Activated naive CD4-positive, alpha-beta T cell treated with anti-CD3 and anti-CD28 coated beads, Interleukin-2, amount 50 U/mL, for 16 hours (primary cell): ENCODE measurements at places on chromosomes 2 and 18.
A peak's percentile ranks its signal among the peaks of the same experiment; 100 is the strongest.

DNA sequence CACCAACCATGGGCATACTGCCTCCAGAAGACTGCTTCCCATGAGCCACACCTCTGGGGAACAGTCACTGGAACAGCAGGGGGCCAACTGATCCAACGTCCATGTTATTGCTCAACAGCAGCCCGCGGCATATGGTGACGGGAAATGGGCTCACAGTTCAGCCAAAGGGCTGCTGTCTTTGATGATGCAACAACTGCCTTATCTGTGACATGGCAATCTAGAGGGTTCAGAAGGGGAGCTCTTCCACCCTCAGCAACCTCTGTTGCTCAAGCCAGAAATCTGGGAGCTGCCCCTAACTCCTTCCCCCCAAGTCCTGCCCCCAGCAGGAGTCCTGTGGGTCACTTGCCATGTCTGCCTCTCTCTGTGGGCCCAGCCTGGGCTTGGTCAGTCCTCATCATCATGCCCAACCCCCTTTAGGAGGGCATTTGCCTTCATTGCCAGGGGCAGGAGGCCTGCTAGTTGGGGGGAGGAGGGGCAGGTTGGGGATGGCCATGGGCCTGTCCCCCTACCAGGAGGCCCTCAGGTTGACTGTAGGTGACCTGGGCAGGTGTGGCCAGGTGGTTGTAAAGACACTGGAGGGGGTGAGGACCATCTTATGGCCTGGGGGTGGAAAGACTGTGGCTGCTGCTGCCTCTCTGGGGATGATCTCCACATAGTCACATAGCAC is 212.9 kb downstream of the CYP26B1 start:
- DNase-seq, result no peak

GRCh38 chr2:227724394-227725039 is at the start of gene SCYGR6:
SCYGR6 (minus strand) TSS chr2:227724757; CDS start chr2:227724757, 0 bp downstream.
- DNase-seq, result no peak

DNA sequence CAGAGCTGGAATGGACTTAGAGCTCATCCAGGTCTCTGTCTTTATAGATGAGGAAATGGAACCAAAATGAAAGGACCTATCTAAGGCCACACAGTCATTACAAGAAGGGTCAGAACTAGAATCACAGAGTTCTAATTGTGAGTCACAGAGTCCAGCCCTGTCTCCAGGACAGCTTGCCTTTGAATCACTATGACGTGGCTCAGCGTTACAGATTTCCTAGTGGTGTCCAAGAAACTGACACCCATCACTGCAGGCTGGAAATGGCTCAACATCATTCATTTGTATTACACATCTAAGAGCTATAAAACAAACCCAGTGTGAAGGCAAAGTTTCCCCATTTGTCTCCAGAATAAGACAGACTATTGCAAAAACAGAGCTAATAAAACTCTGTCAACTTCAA is 164.3 kb upstream of the SIX2 start:
- DNase-seq, result no peak

DNA sequence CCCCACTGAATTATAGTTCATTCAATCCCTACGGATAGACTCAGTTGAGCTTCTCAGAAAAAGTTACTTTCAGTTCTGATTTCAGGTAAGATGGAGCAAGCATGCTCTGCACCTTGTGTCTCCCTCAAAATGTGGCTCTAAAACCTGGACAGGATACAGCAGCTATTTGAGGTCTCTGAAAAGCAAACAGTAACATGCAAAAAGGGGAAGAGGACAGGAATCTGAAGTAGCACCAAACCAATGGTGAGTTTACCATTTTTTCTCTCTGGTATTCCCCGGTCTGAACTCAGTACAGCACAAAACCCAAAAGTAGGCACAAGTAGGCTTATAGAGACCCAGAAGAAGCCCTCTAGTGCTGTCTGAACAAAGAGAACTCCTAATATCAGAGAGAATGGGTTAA is 34.1 kb downstream of the LANCL1 start:
- no peak for DNase-seq

- DNase-seq, result no peak
Observed at GRCh38 chr2:75801234-75801982, 90.7 kb upstream of the GCFC2 start.

DNA sequence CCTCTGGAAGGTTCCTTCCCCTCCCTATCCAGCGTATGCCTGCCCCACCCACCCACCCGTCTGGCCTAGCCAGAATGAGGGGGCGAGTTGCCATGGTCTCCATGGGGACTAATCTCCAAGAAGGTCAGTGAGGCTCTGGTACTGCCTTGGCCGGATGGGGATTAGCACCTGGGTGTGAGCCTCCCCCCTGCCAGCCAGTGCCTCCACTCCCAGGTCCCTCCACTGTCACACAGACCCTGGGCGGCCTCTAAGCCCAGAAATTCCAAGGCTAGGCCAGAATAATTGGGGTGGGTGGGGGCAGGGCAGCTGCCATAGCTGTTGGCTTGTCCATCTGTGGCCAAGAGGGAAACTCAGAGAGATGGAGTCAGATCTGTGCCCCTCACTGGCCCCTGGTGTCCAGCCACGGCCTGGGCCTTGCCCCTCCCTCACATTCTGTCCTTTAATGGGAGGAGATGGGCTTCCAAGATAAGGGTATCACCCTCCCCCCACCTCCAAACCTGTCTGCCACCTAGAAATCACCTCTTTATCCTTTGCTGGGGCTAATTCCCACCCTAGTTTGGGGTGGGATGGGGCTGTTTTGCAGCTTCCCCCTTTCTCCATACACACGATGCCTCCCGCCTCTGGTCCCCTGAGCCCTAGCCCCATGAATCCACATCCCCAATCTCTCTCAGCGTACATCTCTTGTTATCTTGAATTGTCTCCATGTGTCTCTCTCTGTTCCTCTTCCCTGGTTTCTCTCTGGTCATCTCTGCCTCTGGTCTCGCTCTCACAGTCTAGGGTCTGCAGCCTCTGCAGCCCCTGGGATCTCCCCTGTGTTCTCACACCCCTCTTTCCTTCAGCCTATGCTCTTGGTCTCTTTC is 6.0 kb upstream of the CRYBA2 start:
- no peak for DNase-seq

DNA sequence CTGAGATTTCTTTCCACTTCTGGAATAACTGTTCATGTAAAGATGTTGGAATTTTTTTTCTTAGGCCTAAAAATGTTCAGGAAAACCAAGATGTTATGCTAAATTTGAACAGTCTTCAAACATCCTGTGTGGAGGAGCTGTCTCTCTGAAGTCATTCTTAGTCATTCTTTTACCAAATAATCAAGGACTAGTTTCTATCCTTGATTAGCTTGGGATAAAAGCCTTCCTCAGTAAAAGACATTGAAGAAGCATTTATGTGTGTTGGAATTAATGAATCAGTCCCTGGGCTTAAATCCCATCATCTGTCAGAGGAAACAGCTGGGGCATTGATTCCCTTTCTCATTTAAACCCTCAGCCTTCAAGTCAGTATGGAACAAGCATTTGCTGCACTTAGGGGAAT is 300.1 kb upstream of the NXPH2 start:
- no peak for DNase-seq

- no peak for DNase-seq
Observed at GRCh38 chr2:84639751-84640150, 123.5 kb downstream of the DNAH6 start.

DNA sequence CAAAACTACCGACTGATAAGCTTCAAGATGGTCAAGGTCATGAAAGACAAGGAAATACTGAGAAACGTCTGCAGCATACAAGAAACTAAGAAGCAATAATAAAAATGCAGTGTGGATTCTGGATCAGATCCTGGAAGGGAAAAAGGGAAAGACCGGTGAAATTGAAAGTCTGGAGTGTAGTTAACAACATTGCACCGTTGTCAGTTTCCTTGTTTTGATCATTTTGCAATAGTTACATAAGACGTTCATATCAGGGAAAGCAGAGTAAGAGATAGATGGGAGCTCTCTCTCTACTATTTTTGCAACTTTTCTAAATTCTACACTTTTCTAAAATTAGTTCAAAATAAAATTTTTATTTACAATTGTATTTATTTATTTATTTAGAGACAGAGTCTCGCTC is 15.0 kb upstream of the ZNF407 start:
- DNase-seq, result no peak

DNA sequence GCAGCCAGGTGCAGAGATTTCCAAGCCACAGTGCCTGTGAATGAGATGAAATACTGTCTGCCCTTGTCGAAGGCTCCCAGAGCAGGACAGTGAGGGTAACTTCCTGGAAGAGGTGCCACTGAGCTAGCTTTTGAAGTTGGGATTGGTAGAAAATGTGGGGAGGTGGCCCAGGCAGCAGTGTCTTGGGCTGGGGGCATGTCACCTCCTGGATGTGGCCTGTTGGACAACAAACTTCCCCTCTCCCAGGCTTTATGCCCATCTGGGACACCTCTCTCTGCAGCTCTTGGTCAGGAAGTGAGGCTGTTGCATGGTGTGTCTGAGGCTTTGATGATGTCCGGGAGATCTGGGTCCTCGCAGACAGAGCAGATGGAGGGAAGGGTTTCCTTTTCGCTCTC is 151.4 kb downstream of the DYSF start:
- DNase-seq, result no peak

DNA sequence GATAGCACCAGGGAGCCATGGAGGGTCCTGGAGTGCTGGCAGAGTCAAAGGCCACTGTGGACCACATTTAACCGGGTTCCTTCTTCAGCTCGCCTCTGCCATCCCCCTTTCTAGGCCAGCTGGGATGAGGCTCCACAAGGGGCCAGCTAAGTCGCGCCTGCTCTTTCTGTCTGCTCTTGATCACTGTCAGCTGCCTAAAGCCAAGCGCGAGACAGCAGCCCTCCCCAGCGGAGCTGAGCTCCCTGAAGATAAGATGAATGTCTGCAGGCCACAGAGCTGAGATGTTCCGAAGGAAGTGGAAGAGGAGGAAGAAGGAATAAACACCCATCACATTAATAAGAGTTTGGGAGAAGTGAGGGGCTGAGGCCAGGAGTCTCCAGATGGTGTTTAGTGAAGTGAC is 99.6 kb downstream of the CELF4 start:
- DNase-seq, result no peak

DNA sequence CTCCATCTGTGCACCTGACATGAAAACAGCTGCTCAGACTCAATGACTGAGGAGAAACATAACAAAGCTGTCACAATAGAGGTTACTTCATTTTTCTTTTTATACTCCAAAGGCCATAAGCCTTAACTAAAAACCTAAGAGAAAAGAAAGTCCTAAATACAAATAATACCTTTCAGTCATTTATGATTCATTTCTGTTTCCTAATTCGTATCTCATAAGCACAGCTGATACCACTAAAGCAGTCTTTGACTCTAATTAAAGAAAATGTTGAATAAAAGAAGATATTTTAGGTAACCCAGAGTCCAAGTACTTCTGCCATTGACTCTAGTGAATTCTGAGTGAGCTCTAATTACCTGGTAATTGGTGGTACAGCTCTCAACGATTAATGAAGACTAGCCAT is 20.6 kb downstream of the NEMP2 start:
- DNase-seq, result no peak

- DNase-seq, result peak; percentile 73
Observed at GRCh38 chr2:135709992-135710391, 31.7 kb upstream of the UBXN4 start.

DNA sequence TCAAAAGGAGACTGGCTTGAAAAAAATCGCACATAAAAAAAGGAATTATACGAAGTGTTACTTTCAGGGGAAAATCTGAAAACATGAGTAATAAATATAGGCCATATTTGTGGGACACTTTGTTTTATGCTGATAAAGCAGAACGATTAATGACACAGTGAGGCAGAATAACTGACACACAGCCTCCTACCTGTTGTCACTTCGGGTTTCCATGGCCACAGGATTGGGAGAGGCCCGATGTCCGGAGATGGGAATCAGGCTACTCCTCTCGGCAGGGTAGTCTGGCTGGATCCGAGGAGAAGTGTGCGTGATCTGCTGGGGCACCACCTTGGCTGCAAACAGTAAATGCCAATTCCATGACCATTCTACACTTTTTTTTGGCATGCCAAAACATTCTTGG is 31.7 kb downstream of the SAP130 start:
- no peak for DNase-seq

GRCh38 chr2:156512451-156512850 is 76.3 kb downstream of the GPD2 start:
- no peak for DNase-seq

DNA sequence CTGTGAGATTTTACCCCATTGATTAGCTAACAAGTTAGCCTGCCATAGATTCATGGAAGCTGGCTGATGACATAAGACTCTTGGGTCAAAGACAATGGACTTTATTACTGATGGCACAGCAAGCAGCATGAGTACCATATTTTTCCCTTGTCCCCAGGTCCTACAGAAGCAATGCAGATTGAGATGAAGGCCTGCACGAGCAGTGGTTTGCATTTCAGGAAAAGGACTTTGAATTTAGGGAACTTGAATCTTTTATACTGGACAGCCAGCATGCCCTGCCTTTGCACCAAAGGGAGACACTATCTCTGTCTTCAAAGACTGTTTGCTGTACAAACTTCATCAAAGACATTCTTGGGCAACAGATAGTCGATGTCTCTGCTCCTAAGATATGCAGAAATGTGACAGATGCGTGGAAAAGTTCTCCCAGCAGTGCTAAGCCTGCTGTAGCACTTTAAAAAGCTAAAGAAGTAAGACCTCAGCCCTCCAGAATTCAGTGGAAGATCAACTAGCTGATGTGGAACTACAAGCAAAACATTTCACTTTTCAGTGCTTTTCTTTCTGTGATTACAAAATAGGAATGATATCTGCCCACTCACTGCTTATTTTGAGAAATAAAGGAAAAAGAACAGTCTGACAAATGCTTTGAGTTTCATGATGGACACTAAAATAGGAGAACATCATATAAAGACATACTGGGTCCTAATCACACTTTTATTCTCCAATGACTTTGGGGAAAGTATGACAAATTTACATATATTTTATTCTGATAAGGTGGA is 44.4 kb upstream of the TANK start:
- no peak for DNase-seq

- DNase-seq, result no peak
Observed at GRCh38 chr2:77169426-77169825, 352.8 kb downstream of the LRRTM4 start.

GRCh38 chr2:222859786-222860612 is 837 bp upstream of the ACSL3 start:
- DNase-seq, result no peak

DNA sequence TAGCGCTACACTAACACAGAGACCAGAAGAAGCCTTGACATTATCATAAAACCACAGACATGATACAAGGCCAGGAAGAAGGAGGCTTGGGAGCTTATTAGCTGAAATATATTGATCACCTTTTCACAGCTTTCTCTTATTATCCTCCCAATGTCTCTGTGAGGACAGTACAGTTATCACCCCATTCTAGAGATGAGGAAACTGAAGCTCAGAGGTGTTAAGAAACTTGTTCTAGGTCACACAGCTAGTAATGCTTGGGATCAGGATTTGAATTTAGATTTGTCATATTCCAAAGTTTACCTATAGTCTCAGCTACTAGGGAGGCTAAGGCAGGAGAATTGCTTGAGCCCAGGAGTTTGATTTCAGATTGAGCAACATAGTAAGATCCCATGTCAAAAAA is 44.6 kb upstream of the LTBP1 start:
- no peak for DNase-seq
